NCI-H526 treated with DMSO at 0.1 percent for 48 hours (cell line): ENCODE measurements at places on chromosomes 16 and 17.

DNA sequence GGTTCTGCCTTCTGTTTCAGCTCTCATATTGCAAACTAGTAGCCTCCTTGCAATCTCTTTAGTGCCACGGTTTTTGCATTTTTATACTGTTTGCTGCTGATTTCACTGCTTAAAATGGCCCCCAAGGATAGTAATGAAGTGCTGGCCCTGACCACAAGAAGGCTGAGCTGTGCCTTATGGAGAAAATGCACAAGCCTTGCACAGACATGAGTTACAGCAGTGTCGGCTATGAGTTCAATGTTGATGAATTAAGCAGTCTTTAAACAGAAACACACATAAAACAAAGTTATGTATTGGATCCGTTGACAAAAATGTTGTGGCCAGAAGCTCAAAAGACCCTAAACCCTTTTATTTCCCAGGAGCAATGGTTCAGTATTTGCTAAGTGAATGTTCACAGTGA is 210.6 kb upstream of the DYNLRB2 start:
- no peak for DNase-seq

- no peak for DNase-seq
These were observed at the start of gene VASN for GRCh38 chr16:4371357-4372000. Gene VASN, plus strand, starts transcription at chr16:4371848. Its CDS starts 9,030 bp downstream, at chr16:4380878.

GRCh38 chr16:159136-159849 is 6.5 kb upstream of the HBM start:
- no peak for DNase-seq

DNA sequence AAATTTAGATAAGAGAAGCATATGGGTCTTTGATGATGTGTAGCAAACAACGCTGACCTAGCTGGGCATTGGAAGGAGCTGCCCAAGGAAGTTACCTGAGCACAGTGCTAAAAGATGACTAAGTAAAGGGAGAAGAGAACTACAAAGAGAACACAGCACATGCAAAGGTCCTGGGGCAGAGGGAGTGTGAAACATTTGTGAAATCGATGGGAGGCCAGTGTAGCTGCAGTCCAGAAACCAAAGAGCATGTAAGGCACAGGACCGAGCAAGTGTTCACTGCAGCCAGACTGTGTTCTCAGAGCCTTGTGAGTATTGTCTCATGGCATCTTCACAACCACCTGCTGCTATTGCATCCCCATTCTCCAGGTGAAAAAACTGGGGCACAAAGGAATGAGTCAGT is 44.9 kb downstream of the ARHGAP27 start:
- DNase-seq, result no peak

GRCh38 chr16:53588081-53588648 is 85.2 kb upstream of the AKTIP start:
- DNase-seq, result no peak

DNA sequence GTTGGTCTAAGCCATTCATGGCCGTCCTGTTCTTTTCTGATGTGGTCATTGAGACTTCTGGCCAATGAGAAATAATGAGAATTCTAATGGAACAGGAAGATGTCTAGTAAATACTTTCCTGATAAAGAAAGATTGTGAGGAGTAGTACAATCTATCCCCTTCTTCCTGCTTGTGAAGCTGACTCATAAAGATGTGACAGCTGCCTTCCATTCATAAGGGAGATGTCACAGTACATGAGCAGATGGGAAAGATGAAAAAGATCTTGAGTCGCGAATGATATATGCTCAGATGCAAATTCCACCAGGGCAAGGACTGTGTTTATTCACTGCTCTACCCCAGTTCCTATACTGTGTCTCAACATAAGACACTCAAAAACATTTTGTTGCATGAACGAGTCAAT is 111.7 kb upstream of the FOXF1 start:
- no peak for DNase-seq

DNA sequence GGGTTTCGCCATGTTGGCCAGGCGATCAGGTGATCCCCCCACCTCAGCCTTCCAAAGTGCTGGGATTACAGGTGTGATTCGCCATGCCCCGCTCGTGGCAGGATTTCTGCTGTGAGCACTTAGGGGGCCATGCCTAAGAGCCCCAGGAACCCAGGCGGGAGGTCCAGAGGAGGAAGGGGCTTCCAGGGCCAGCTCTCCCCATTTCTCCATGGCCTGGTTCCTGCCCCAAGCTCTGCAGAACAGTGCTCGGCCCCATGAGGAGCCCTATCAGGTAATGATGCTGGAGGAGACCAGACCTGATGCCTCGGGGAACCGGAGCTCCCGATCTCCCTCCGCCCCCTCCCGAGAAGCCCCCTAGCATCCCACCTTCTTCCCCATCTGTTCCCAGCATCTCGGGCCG is 53.6 kb downstream of the RMI2 start:
- no peak for DNase-seq

DNA sequence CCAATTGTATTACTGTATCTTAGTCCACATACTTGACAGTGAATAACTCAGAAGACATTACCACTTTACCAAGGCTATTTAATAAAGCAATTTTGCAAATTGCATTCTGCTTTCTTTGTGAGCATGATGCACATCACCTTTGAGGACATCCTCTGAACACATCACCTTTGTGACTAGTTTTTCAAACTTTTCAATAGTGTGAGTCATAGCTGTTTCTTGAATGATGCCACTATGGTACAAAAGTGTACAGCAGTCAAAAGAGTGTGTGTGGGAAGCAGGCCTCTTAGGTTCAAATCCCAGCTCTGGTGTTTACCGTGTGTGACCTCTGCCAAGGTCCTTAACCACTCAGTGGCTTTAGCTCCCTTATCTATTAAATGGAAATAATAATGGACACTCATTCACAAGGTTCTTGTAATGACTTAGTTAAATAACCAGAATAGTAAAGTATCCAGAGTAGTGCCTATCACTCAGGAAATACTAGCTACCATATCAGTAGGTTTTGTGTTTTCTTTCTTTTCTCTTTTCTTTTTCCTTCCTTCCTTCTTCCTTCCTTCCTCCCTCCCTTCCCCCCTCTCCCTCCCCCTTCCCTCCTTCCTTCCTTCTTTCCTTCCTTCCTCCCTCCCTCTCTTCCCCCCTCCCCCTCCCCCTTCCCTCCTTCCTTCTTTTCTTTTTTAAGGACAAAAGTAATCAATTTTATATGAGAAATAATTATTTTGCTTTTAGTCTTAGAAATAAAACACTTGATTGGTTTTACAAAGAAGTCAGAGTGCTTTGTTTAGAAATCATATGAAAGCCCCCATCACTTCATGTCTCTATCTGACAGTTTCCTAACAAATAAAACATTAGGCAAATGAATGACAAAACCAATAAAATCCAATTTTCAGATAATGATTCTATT is 178.9 kb downstream of the MYO1D start:
- no peak for DNase-seq
